ENCODE measurements at places on chromosomes 16 and 17.

DNA sequence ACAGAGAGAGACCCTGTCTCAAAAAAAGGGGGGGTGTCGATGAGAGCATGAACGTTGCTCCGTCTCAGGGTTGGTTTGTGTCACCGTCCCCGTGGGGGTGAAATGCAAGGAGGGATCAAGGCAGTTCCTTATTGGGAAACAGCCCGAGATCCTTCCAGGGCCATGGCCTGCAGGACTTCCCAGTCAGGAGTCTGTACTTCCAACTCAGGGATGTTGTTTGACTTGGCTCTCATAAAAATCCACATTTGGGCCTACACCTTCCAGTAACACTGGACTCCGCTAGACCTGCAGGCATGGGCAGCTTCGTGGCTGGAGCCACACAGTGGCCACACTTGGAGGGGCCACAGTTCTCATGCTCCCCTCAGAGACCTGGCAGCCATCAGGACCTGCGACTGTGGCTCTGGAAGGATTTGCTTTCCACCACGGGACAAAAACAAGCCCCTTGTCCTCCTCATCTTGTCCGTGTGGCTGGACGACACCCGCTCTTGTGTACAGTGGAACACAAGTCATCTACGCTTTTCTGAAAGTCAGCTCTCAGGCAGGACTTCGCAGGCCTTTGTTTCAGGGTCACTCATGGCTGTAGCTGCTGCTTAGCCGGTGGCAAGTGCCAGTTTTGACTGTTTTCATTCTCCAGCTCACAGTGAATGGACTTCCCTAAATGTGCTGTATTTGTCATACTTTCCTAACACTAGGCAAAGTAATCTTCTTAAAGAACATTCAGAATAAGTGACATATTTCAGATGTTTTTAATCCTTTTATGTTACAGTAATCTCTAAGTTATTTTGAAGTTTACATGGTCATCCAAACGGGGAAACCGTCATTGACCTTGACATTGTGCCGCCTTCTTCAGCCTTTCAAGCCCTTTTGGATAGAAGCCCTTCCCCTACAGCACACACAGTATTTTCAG is 24.2 kb upstream of the IL17C start:
- no peak for DNase-seq

GRCh38 chr16:67429053-67429798 is 1.7 kb upstream of the HSD11B2 start:
- no peak for DNase-seq

- no peak for DNase-seq
Measured at GRCh38 chr16:7524419-7524818, 191.8 kb downstream of the RBFOX1 start.

DNA sequence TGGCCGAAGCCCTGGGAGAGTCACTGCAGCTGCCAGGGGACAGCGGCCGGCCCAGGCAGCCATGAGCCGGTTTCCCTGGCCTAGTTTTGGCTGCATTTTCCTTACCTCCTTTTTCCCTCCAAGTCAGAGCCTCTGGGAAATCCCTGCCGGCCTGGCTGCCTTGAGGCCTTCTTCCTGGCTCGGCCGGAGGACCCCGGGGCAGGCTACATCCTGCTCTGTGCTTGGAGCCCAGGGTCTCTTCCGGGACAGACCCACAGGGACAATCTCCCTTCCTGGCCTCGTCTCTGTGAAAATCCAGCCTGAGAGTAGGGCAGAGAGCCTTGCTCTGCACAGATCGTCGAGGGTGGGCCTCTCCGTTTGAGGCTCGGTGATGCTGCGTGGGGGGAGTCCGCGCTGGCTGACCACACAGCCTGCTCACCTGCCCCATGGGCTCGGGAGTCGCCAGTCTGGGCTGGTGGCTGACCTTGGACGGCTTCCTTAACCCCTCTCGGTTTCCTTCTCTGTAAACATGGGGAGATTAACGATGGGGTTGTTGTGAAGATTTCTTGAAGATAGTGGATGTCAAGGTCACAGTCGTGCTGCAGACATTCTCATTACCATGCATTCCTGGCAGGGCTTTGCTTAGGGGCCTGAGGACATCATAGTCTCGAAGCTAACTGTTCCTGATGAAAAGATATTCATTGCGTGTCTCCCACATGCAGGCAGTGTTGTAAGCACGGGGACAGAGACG is 34.8 kb upstream of the CIBAR2 start:
- no peak for DNase-seq

GRCh38 chr16:84495506-84495905 is 9.0 kb downstream of the MEAK7 start:
- no peak for DNase-seq

DNA sequence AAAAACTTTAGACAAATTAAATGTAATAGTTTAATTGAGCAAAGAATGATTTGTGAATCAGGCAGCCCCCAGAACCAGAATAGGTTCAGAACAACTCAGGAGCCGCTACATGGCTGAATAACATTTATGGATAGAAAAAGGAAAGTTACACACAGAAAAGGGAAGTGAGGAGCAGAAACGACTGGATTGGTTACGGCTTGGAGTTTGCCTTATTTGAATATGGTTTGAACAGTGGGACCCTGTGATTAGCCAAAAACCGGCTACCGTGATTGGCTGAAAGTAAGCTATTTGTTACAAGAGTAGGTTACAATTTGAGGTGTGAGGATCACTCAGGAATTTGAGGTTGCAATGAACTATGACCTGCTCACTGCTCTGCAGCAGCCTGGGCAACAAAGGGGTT is 1139.8 kb downstream of the CDH11 start:
- DNase-seq: no peak

DNA sequence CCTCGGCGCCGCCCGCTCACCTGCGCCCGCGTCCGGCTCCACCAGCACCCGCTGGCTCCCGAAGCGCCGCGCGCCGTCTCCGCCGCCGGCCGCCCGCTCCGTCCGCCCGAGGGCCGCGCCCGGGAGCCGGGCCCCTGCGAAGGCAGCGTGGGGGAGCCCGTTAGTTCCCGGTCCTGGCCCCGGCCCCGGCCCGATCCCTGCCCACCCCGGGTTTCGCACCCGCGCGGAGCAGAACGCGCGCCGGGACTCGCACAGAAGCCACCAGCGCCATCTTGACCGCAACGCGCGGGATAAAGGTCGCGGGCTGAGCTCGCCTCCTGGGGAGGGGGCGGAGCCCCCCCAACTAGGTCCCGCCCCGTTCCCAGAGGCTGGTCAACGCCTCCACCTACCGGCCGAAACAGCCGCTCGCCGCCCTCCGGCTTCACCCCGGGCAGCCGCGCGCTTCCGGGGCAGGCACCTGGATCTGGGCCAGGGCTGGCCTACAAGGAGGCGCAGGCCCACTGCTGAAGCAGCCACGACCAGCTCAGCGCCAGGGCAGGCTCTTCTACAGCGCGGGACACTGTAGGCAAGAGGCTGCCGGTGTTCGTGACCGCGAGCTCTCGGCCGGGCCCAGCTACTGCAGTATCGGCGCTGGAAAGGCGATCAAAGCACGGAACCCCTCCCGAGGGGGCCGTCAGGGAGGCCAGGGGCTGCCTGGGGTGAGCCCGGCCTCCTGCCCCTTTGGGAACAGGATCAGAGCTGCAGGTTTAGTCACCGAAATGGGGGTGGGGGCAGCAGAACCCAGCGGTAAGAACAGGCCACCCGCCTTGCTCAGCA is at the start of gene ECI1:
Gene ECI1, minus strand, starts transcription at position 292 of the 816 bp plus-strand sequence. Its CDS starts 21 bp downstream, at position 271.
- peak; percentile 89 for DNase-seq

- DNase-seq: no peak
Measured at GRCh38 chr16:2252806-2253148, 1.4 kb upstream of the ECI1 start.

GRCh38 chr17:2598166-2598565 is 4.7 kb downstream of the PAFAH1B1 start:
- DNase-seq: no peak

GRCh38 chr16:75787440-75787839 is 61.1 kb upstream of the CPHXL start:
- no peak for DNase-seq

DNA sequence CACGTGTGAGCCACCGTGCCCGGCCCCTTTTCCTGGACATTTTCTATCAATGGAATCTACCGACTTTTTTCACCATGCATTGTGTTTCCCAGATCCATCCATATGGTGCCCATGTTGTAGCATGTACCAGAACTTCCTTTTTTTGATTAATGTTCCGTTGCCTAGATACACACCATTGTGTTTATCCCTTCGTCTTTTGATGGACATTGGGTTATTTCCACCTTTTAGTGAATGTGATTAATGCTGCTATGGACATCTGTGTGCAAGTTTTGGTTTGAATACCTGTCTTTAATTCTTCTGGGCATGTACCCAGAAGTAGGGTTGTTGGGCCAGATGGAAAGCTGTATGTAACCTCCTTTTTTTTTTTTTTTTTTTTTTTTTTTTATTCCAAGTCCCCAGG is 79.8 kb downstream of the NT5M start:
- no peak for DNase-seq

DNA sequence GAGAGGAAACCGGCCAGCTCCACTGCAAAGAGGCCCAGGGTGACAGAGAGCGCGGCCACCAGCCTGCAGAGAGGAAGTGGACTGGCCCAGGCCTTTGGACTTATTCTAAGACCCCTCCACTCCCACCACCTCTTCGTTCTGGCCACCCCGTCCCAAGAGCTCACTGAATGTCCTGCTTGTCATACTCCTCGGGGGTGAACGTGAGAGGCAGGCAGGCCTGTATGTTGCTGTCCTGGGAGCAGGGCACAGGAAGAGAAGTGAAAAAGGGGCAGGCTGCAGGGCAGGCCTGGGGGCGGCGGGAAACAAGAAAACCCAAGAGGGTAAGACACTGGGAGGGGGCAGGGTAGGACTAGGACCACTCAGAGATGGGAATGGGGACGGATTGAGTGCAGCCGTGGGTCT is 384 bp downstream of the TMEM107 start:
- no peak for DNase-seq

GRCh38 chr17:57870283-57870635 is 20.4 kb upstream of the MRPS23 start:
- no peak for DNase-seq

- DNase-seq: no peak
Measured at GRCh38 chr16:14502932-14503741, 126.9 kb downstream of the PARN start.

- DNase-seq: no peak
Measured at GRCh38 chr17:28010406-28010805, 32.1 kb upstream of the NLK start.

GRCh38 chr16:995087-995486 is 13.5 kb downstream of the SOX8 start:
- no peak for DNase-seq

GRCh38 chr17:53757559-53757958 is 65.2 kb upstream of the KIF2B start:
- no peak for DNase-seq
